ENCODE measurements at places on chromosomes 4 and X.

- DNase-seq, result no peak
These were observed 25.5 kb upstream of the FHL1 start for GRCh38 chrX:136121788-136122187.

DNA sequence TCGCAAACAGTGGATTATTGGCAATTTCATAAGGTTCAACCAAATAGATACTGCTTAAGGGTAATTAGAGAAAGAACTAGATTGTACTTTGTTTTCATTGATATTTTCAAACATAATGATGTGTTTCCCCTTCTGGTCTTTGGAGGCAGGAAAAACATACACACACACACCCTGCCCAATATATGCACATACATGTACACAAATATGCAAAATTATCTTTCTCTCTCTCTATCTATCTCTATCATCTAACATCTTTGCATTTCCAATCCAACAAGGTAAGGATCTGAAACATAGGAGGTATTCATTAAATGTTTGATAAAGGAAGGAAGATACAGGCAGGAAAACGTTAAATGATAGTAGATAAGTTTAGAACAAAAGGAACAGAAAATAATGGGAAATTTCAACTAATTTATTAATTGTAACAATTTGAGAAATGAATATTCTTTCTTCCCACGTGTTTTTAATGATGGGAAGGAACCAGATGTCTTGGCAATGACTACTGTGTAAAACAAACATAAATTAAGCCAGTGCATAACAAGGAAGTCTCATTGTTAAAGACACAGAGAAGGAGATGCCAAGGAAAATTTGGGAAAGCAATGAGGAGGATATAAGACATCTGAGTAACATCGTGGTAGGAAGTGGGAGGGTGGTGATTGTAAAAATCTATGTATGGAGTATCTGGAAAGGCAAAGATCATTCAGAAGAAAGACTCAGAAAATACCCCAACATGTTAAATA is 532.1 kb downstream of the GBA3 start:
- DNase-seq, result no peak

- no peak for DNase-seq
These were observed 15.3 kb upstream of the ZBTB33 start for GRCh38 chrX:120235284-120235683.

DNA sequence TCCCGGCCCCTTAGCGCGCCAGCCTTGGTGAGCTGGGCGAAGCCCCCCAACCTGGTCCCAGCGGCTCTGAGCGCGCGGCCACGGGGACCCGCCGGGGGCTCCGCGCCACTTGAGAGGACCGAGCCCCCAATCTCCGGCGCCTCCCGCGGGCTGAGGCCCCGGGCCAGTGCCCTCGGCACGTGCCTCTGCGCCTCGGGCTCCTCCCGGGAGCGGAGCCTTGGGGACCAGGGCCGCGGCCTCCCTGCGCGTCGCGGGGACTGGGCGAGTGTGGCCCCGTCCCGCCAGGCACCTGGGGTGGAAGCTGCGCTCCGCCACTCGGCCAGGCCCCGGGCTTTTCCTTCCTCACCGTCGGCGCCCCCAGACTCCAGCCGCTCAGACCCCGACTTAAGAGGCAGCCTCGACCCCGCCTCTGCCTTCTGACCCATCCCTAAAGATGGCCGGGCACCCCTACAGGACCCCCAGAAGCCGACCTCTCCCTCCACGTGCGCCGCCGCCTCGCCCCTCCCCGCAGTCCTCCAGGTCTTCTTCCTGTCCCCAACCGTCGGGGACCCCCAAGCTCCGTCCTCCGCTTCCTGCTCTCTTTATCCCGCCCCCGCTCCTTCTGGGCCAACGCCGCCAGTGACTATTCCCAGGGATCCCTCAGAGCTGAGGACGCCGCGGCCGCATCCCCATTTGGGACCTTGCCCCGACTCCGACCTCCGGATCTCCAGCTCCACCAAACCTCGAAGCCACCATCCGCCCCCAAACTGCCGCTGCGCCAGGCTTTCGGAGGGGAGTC is 752 bp downstream of the ERAS start:
- DNase-seq, result no peak

GRCh38 chr4:32087211-32087610 is 1367.0 kb downstream of the PCDH7 start:
- DNase-seq, result no peak

DNA sequence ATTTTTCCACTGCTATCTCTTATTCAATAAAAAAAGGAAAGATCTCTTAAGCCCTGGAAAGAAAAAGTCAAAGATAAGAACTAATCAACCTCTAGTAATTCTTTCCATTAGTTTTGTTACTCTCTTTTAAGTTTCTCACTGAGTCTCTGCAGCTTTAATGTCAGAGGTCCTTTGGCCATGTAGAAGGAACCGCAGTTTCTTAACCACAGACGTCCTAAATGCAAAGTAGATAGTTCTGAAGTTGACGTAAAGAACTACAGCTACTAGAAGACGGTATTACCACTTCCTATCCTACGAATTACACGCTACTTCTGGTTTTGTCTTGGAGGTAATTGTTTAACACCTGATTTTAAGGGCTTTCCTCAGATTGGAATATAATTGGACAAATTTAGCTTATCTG is 325.9 kb downstream of the ANKRD50 start:
- DNase-seq, result no peak

DNA sequence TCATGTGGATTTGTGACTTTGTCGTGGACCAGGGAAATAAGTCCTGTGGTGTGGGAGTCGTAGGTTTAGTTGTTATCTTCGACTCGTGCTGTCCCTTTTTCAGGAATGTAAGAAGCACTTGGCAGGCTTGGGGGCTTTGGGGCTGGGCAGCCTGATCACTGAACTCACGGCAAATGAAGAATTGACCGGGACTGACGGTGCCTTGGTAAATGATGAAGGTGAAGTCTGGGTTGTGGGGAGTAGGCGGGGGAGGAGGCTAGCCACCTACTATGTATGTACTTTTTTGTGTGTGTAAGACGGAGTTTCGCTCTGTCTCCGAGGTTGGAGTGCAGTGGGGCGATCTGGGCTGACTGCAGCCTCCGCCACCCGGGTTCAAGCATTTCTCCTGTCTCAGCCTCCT is 1.2 kb downstream of the TAF1 start:
- no peak for DNase-seq

DNA sequence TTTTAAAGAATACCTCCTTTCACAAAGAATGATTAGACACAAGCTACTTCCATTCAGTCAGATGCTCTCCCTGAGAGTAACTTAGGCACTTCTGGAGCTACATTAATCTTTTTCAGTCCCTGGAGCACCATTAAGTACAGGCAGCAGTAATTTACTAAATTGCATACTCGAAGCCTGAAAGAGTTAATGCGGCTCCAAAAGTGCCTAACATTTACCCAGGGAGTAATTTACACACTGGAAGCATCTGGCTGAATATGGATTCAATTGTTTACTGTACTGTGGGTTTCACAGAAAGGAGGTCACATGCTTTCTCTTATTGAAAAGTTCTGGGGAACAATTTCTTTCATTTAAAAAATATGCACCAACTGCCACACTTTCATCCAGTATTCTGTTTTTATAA is 260.8 kb upstream of the TENM3 start:
- DNase-seq, result peak; percentile 50

- no peak for DNase-seq
These were observed 85.4 kb upstream of the GBA3 start for GRCh38 chr4:22607382-22607781.

GRCh38 chr4:173420324-173420752 is 21.4 kb upstream of the SCRG1 start:
- no peak for DNase-seq

DNA sequence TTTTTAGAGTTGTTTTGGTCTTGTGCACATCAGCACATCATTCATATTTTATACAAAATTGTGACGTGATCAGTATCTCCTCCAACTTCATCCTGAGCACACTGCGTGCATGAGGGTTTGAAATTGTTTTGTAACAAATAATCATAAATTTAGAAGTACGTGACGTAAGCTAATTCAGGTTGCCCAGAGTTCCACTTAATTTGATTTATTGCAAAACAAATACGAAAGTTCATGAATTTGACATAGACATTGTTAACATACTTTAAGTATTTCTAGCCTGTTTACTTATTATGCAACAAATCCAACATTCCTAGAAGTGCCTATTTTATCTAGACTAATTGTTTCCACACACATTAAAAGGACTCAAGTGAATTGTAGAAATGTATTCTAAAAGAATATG is 48.3 kb downstream of the MAP7D3 start:
- no peak for DNase-seq

GRCh38 chrX:40147126-40147952 is 49.6 kb upstream of the BCOR start:
- no peak for DNase-seq

DNA sequence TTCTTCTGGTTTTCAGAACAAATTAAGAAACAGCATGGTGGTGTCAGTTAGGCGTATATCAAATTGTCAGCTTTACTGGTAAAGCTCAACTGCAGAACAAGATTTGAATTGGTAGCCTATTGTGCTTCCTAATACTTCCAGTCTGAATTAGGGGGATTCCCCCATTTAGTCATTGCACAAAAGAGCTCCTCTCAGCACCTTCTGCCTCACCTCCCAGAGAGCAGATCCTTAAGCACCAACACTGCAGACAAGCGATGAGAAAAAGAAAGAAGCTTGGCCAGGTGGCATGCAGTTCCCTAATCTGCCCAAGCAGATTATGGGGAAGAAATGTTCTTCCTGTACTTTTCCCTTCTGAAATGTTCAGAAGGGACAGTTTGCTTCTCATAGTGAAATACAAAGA is 9.2 kb downstream of the MAP9 start:
- DNase-seq, result no peak

GRCh38 chrX:22538580-22538979 is 265.9 kb downstream of the CBLL2 start:
- DNase-seq, result no peak

DNA sequence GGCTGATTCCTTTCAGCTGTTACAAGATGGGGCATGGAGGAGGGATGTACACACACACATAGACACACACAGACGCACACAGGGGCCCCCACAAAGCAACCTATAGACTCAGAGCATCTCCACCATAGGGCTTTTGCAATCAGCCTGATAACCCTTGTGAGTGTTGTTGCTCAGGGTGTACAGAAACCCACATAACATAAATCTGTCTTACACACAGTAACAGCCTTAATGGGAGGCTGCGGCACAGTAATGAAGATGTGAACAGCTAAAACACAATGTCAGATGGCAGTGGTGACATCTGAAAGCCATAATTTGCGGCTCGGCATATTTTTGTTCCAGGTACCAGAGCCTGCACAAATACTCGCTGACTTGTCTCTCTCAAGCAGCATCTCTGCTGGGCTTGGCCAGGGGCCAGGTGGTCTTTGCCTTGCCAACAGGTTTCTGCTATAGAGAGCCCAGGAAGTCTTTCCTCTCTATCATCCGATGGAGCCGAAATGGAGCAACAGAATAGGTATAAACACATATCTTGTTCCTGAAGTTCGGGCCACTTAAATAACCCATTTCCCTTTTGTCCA is 357.2 kb upstream of the GATB start:
- DNase-seq, result no peak

- DNase-seq, result no peak
These were observed 166.4 kb downstream of the DCLK2 start for GRCh38 chr4:150244600-150244999.

- no peak for DNase-seq
These were observed 362.0 kb downstream of the CBLL2 start for GRCh38 chrX:22634751-22635150.

DNA sequence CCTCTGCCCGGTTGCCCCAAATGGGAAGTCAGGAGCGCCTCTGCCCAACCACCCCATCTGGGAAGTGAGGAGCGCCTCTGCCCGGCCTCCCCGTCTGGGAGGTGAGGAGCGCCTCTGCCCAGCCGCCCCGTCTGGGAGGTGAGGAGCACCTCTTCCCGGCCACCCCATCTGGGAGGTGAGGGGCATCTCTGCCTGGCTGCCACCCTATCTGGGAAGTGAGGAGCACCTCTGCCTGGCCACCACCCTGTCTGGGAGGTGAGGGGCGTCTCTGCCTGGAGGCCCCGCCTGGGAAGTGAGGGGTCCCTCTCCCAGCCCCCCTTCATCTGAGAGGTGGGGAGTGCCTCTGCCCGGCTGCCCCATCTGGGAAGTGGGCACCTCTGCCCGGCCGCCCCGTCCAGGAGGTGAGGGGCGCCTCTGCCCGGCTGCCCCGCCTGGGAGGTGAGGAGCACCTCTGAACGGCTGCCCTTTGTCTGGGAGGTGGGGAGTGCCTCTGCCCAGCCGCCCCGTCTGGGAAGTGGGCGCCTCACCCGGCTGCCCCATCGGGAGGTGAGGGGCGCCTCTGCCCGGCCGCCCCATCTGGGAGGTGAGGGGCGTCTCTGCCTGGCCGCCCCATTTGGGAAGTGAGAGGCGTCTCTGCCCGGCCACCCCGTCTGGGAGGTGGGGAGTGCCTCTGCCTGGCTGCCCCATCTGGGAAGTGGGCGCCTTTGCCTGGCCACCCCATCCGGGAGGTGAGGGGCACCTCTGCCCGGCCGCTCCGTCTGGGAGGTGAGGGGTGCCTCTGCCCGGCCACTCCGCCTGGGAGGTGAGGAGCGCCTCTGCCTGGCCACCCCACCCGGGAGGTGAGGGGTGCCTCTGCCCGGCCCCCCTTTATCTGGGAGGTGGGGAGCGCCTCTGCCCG is 10.6 kb downstream of the PABPC1L2A start:
- DNase-seq, result no peak

DNA sequence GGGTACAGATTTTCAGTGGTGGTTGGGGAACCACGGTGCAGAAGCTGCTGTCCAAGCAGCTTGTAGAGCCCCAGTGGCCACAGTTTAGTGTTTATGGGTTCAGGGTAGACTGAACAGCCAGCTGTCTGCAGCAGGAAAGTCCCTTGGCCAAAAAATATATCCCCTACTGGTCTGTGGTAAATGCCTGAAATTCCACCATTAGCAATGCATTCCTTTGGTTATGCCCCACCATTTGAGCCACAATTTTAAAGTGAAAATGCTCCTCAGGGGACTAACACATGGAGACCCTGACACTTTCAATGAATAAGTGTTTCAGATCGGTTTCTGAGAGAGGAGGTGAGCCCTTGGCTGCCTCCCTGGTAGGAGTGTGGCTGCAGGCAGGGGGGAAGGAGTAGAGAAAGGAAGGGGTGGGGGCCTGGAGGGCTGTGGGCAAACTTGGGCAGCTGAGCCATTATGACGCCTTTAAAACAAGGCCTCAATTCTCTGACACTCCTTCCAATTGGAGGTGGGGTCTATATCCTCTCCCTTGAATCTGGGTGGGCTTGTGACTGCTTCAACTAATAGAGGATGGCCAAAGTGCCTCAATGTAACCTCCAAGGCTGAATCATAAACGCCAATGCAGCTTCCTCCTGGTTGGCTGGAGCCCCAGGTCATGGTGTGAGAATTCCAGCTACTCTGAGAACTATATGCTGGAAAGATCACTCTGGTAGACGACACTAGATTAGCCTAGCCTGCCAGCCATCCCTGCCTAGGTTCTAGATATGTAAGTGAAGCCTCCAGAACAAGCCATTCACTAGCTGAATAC is 75.8 kb upstream of the ATP6AP2 start:
- DNase-seq, result no peak

- no peak for DNase-seq
These were observed 67.1 kb upstream of the PRKX start for GRCh38 chrX:3780564-3780963.

DNA sequence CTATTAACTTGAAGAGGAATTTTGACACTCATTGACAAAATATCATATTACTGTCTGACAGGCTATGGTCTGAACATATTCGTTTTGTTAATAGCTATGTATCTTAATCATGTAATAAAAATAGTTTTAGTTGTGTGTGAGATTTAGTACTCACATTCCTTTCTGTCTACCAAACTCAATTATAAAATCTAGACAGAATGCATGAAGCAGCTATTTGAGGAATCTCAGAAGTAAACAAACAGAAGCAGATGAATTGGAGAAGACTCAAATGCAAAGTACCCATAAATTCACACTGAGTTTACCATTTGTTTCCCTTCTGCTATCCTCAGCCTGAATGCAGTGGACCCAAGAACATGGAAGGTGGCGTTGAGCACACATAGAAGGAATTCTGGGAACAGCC is 841.6 kb upstream of the AADAT start:
- no peak for DNase-seq

All from NCI-H187 treated with DMSO at 0.1 percent for 48 hours (cell line).